Melanocyte of skin (primary cell): ENCODE measurements at places on chromosomes 13 and 19. TPM values are rescaled to one million over a fixed set of nuclear protein-coding genes. Genes with fewer than 3 reads are reported as not detected.

DAND5 gene
- not detected in 2 replicates for total RNA-seq

RASL11A gene
- total RNA-seq = 1.3 and 1.7 TPM in 2 replicates

OXGR1 gene
- total RNA-seq = not detected in 2 replicates

ZNF468 gene
- total RNA-seq = 19.6 and 22.7 TPM in 2 replicates
